GM20000 (cell line): ENCODE measurements at places on chromosomes 12 and 14.

- DNase-seq, result no peak
Measured at GRCh38 chr12:47781479-47782371, 8.7 kb downstream of the SLC48A1 start.

GRCh38 chr14:50725761-50726160 lies 57.7 kb upstream of the SAV1 start:
- no peak for DNase-seq

GRCh38 chr12:128337431-128338170 lies 70.6 kb downstream of the TMEM132C start:
- DNase-seq, result no peak

- DNase-seq, result no peak
Measured at GRCh38 chr12:111457577-111457976, 51.9 kb downstream of the SH2B3 start.

GRCh38 chr14:28742171-28742846 lies 24.3 kb upstream of the FOXG1 start:
- no peak for DNase-seq

- DNase-seq, result no peak
Measured at GRCh38 chr12:56122637-56123036, 4.6 kb downstream of the ZC3H10 start.
